RWPE2 (cell line): ENCODE measurements at places on chromosomes 16 and 17.

GRCh38 chr16:85803570-85803969 is 4.1 kb downstream of the COX4I1 start:
- no peak for DNase-seq

- DNase-seq, result no peak
These were observed 8.2 kb upstream of the MMP2 start for GRCh38 chr16:55470533-55471371.

DNA sequence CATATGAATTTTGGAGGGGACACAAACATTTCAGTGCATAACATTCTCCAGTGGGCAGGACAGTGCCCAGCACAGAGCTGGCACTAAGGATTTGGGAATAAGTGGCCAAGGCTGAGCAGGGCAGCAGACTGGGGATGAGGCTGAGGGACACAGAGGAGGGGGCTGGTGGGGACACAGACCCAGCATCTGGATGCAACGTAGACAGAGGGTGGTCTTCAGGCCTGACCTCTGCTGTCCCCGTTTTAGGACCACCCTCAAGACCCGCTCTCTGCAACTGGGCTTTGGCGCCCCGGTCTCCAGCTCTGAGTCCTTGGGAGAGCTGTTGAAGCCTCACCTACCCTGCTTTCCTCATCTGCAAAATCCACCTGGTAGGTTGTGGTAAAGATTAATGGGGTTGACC is 3.3 kb upstream of the PRSS33 start:
- DNase-seq, result peak; percentile 39

- DNase-seq, result no peak
These were observed 32.5 kb downstream of the UBE2O start for GRCh38 chr17:76420356-76421043.

DNA sequence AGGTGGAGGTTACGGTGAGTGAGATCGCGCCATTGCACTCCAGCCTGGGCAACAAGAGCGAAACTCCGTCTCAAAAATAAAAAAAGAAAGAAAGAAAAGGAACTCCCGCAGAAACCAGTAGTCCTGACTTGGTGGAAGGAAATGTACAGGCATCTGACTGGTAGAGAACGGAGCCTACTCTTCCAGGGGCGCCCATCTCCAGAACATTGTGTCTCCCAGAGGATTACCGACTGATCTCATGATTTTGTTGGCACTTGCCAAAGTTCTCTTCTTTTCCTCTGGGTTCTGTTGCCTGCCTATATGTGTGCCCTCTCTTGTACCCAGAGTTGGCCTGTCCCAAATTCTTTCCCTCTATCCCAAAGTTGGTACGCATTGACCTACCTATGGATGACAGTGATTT is 24.2 kb downstream of the DDX19A start:
- DNase-seq, result no peak

DNA sequence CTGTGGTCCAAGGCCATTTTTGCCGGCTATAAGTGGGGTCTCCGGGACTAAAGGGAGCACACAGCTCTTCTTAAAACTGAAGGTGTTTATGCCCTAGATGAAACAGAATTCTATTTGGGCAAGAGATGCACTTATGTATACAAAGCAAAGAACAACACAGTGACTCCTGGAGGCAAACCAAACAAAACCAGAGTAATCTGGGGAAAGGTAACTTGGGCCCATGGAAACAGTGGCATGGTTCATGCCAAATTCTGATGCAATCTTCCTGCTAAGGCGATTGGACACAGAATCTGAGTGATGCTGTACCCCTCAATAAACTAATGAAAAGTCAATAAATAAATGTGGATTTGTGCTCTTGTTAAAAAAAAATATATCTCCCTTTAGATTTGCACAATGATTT is 20.2 kb upstream of the SHISA9 start:
- no peak for DNase-seq

DNA sequence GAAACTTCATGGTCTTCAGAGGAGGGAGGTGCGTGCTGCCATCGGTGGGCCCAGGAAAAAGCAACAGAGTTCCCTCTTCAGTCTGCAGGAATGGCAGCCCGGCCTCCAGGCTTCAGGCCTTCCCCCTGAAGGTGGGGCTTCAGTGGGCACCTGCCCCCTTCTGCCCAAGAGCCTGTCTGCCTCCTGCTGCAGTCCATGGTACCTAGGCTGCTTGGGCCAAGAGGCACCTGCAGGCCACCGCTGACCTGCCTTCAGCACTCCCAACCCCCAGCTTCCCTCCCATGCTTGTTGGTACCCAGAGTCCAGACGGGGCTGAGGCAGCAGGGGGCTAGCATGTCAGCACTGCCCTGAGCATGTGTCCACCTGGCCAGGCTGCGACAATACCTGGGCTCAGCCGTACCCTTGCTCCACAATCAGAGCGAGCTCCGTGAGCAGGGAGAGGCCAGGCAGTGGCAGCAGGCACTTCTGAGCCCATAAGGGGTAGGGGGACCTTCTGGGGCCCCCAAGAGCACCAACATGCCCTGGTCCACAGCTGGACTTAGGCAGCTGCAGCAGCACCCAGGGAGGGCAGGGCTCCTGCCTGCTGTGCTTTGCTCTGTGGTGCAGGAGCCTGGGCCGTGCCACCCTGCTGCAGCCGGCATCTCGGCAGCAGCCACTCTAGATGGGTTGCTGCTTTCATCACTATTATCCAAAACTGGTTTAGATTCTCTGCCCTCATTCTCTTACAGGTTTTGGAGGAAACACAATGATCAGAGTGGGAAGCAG is 77.2 kb upstream of the AKTIP start:
- DNase-seq, result no peak

GRCh38 chr17:30541802-30542201 is 64.6 kb downstream of the GOSR1 start:
- DNase-seq, result no peak

GRCh38 chr17:36503456-36504155 is 17.1 kb downstream of the ZNHIT3 start:
- DNase-seq, result no peak

- DNase-seq, result no peak
These were observed 54.3 kb downstream of the MYOCD start for GRCh38 chr17:12719948-12720347.

DNA sequence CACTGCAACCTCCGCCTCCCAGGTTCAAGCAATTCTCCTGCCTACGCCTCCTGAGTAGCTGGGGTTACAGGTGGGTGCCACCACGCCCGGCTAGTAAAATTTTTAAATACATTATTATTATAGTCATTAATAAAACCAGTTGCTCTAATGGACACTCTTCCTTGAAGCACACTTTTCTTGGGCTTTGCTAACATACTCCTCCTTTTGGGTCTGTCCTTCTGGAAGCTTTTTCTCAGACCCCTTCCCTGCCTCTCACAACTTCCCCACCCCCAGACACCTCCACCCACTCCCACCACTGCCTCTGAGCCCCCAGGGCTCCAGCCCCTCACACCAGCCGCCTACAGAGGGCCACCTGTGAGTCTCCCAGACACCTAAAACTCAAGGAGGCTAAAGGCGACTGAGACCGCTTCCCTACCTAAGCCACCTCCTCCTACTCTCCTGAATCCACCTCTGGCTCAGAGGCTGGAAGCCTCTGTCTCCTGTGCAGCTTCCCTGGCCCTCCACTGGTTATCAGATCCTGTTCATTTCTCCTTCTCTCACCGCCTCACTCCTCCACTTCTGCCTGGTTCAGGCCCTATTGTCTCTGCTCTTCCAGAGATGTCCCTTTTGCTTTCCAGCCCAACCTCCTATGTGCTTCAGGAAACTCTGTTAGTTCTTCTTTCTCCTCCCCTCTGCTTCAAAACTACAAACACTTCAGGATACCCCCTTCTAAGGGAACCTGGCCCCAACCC is 2.1 kb upstream of the CUEDC1 start:
- peak; percentile 29 for DNase-seq

DNA sequence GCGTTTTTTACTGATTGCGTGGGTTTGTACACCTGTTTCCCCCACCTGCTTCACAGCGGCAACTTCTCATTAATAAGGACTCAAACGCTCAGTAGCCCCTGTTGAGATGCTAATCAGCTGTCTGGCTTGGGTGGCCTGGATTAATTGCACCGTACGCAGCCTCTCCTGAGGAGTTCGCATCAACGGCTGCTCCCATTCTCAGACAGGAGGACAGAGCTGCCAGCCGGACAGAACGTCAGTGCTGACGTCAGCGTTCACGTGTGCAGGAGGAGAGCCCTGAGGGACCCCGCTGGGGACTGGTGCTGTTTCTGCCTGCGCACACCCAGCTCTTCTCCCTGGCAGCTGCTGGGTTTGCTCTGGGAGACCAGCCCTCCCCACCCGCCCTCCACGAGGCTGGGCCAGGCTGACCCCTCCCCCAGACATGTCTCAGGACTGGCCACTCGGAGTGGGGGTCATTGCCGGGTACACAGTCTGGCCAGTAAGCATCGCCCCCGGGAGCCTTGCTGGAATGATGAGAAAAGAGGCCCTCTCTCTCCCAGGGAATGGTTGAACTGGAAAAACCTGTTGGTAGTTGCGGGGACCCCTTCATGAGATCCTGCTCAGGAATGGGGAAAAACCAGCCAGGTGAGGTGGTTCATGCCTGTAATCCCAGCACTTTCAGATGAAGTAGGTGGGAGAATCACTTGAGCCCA is 5.7 kb upstream of the BANP start:
- peak; percentile 85 for DNase-seq

GRCh38 chr17:42908872-42909700 is 8.5 kb downstream of the G6PC1 start:
- no peak for DNase-seq

DNA sequence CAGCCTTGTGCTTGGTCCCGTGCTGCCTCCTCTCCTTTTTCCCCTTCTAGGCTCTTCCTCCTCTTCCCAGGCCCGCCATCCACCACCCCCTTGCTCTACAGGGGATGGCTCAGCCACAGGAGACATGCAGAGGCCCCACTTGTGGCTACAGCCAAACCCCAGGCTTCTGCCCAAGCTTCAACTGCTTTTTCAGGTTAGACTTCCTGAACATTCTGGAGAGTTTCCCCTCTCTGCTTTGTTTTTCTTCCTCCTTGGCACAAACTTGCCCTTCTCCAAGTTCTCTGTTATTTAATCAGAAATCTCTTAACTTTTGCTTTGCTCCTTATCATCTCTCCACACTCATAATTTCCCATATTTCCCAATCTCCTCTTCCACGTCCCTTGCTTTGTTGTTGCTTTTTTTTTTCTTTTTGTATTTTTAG is 18.3 kb upstream of the HAS3 start:
- no peak for DNase-seq

DNA sequence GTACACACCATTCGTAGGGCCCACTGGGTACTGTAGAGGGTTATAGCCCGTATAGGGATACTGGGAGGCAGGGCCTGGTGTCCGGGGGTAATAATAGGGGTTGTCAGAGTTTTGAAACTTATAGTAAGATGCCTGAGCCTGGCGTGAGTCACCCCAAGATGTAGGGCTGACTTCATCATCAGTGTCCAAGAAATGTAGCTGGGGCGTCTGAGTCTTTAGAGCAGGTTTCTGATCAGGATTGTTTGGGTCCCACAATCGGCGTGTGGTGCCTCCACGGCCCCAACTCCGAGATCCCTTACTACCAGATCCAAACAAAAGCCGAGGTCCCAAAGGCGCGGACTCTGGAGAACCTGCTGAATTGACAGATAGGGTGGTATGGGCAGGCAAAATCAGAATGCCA is 4.4 kb downstream of the SMG6 start:
- DNase-seq, result no peak

DNA sequence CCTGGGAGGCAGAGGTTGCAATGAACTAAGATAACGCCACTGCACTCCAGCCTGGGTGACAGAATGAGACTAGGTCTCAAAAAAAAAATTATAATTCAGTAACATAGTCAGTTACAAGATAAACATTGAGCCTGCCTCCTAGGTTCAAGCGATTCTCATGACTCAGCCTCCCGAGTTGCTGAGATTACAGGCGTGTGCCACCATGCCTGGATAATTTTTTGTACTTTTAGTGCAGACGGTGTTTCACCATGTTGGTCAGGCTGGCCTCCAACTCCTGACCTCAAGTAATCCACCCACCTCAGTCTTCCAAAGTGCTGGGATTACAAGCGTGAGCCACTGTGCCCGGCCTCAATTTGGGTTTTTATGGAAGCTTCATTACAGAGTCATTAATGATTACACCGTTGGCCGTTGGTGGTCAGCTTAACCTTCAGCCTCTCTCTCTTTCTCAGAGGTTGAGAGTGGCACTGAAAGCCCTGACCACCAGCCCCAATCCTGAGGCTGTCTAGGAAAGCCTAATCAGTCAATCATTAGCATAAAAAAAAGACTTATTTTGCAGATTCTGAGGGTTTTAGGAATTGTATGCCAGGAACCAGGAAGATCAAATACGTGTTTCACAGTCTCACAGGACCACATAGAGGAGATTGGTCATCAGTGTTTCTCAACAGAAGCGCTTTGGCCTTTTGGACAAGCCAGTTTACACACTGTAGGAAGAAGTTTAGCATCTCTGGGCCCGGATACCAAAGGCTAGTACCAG is 1.3 kb upstream of the LRRC37A3 start:
- peak; percentile 44 for DNase-seq

- no peak for DNase-seq
These were observed 10.0 kb upstream of the CLEC18C start for GRCh38 chr16:70163596-70163995.

GRCh38 chr16:2250652-2251295 is 613 bp downstream of the ECI1 start:
- DNase-seq, result no peak

- no peak for DNase-seq
These were observed 926 bp downstream of the MYH10 start for GRCh38 chr17:8629371-8630226.

DNA sequence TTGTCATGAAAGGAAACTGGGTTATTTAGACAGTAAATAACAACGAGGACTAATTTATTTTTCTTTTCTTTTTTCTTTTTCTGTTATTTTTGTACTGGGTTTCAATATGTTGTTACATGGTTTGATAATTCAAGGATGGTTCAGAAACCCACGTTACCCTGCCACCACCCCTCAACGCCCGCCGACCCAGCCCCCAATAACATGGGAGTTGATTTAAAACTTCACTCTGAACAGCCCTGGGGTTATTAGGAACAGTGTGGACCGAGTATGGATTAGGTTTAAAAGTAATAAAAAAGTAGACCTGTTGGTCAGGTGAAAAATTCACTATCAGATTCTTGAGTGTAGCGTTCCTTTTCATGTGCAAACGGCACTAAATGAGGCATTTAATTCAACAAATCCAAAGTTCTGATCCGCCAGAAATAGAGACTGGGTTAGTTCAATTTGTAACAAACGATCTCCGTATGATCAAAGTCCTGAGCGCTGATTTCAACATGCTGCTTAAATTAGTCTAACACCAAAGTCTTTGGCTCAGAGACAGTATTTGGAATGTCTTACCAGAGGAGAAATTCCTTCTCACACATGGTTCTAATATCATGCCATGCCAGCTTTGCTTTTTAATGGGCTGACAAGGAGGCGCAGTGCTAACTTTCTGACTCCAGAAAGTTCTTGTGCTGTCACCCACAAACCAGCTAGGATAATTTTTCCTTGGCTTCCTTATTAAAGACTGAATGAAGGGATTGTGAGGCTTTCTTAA is 173.1 kb upstream of the IRX3 start:
- DNase-seq, result no peak

- DNase-seq, result no peak
These were observed 36.0 kb downstream of the RNF157 start for GRCh38 chr17:76204277-76204676.

- DNase-seq, result no peak
These were observed 196.3 kb upstream of the CDH11 start for GRCh38 chr16:65318138-65318537.

- no peak for DNase-seq
These were observed 89.3 kb upstream of the PLEKHM1 start for GRCh38 chr17:45579529-45580495.
